ENCODE measurements at places on chromosomes 11 and 22.

DNA sequence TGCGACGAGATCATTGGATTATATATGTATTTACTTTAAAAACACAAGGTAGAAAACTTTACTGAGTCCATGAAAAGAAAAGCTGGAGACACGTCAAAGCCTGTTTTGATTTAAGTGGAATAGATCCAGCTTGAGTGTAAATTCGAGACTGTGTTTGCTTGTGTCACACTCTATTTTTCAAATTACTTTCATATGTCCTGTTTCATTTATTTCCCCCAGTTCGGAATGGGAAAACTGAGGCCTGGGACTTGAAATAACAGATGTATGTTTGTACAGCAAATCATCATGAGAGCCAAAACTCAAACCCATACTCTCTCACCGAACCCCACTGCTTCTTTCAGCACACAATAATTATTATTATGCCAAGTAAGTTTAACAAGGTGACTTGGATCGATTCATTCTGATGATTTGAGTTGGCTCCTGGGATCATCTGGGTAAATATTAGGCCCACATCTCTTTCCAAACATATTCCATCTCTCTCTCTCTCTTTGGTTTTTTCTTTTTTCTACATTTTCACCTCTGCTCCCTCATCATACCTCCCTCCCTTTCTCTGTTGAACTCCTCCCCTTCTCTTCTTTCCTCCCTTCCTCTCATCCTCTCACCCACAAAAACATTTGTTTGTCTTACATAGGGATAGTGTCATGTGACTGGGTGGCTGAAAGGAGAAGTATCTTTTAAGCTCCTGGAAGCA is 21.2 kb downstream of the FZD4 start:
- no peak for DNase-seq

GRCh38 chr11:121448431-121448941 is 3.6 kb upstream of the SORL1 start:
- peak; percentile 38 for DNase-seq

DNA sequence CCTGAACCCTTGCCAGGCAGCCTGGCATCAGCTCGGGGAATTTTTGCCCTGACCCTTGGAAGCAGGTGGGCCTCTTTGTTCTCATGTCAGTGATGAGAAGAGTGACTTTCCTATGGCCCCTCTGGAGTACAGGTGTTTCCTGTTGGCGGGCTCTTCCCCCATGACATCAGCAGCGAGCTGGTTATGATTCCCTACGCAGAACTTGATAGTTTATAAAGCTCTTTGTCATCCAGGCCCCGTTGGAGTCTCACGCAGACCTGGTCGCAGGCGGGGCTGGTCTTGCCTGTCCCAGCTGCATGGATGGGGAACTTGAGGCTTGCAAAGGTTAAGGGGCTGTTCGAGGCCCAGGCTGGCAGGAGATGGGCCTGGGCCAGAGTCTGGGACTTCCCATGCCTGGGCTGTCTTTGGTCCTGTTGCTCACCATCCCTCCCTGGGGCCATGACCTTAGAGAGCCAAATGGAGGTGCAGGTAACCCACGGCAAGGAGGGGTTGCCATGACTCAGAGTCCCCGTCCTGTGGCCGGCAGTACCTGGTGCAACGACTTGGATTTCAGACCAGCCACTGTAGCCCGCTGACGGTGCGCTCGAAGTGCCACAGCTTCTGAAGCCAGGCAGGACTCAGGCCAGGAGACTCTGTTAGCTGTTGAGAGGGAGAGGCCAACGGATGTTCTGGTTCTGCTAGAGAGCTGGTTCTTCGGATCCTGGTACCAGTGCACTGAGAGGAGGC is 45.9 kb upstream of the PPP6R3 start:
- no peak for DNase-seq

DNA sequence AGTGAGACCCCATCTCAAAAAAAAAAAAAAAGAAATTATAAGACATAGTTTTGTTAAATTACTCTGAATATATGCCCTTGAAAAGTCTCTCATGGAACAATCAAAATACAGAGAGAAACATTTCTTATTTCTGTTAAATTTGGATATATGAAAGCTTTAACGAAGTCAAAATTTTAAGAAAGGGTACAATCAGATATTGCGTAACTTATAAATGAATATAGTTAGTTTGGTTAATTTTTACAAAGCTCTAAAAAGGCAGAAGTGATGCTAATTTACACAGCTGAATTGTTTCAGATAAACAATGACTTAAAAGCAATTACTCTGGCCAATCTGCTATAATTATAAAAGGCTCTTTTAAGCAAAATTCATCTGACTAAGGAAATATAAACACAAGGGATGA is 611.6 kb upstream of the CCDC179 start:
- DNase-seq: no peak

DNA sequence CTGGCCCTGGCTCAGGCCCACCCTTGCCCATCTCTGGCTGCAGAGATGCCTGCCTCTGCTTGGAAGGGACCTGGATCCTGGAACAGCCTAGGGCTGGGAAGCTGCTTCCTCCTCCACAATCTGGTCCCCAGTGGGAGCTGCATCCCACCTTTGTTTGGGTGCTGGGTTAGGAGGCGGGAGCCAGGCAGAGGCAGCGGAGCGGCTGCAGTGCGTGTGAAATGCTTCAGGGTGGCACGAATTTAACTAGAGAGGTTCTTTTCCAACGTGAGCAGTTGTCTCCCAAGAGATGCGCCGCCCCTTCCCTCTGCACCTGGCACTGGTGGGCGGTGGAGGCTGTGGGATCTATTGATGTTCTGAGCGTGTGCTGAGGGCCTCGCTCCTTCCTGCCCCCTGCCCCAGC is 31.6 kb downstream of the BRSK2 start:
- no peak for DNase-seq

DNA sequence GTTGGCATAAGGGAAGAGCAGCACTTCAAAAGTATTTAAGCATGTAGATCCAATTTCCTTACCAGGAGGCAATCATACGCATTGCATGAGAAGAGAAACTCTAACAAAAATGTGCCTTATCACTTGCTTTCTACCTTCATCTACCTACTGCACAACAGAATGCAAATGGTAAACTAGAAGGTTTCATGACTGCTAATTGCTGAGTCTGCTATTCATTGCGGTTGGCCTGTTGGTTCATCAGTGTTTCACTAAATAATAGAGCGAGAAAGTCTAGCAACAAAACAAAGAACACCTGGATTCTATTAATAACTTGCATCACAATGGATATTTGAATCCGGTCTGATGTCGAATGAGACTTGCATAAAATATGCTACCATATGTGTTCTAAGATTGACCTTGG is 229.0 kb downstream of the OPCML start:
- DNase-seq: no peak

DNA sequence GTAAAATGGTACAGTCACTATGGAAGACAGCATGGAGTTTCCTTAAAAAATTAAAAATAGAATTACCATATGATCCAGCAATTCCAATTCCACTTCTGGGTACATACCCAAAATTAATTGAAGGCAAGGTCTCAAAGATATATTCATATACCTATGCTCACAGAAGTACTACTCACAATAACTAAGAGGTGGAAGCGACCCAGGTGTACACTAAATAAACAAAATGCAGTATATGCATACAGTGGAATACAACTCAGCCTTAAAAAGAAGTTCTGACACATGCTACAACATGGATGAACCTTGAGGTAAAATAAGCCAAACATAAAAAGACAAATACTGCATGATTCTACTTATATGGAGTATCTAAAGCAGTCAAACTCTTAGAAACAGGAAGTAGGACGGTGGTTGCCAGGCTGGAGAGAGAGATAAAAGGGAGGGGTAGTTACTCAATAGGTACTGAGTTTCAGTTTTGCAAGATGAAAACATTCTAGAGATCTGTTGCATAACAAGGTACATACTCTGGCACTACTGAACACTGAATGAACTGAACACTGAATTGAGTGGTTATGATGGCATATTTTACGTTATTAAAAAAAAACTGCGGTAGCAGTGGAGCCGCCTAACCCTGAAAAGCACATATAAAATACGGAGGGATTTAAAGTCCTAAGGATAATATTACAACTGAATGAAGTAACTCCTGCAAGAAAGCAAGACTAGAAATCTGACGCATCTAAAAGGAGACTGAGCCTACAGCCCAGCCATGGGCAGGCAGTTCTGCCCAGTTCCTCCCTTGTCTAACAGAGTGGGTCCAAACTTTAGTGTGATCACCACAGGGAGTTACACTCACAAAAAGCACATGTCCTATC is 12.8 kb downstream of the DGCR2 start:
- DNase-seq: peak; percentile 69

DNA sequence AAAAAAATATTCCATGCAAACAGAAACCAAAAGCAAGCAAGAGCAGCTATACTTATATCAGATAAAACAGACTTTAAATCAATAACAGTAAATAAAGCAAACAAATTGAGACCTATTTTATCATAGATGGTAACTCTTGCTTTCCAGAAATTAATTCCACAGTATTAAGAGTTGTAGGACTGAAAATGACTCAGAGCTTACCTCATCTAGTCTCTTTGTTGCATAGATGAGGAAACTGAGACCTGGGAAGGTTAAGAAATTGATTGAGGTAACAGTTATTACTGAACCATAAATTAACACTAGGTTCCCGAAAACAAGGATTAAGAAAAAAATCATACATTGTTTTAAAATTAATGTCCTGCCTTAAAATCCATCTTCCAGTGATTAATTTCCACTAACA is 123.8 kb downstream of the PLEKHA7 start:
- DNase-seq: no peak
